ENCODE measurements at places on chromosomes 16 and 17. TPM values are rescaled to one million over a fixed set of nuclear protein-coding genes. Genes with fewer than 3 reads are reported as not detected.

Gene PTGES3L
- total RNA-seq, result 11.5 TPM

Gene TOP2A
- 1.4 TPM for total RNA-seq

Gene SLC9A5
- 0.33 TPM for total RNA-seq

Gene RASL10B
- 28.1 TPM for total RNA-seq

Gene LYRM9
- 17.0 TPM for total RNA-seq

Gene ZPBP2
- not detected for total RNA-seq

Gene ULK2
- total RNA-seq, result 27.8 TPM

Gene UTS2R
- not detected for total RNA-seq

Gene NECAB2
- total RNA-seq, result not detected

Gene ALDOC
- 23.9 TPM for total RNA-seq

Gene CMTM1
- total RNA-seq, result 2.0 TPM

All from esophagus muscularis mucosa (tissue), 4 donors.